ENCODE measurements at places on chromosomes 5 and 9.
A peak's percentile ranks its signal among the peaks of the same experiment; 100 is the strongest.

- DNase-seq: no peak
These were observed 1016.3 kb upstream of the SEMA6A start for GRCh38 chr5:117590944-117591343.

- peak; percentile 64 for DNase-seq
These were observed 452.1 kb downstream of the EFNA5 start for GRCh38 chr5:107218457-107219193.

GRCh38 chr5:170070556-170071412 lies 34.9 kb upstream of the FOXI1 start:
- DNase-seq: peak; percentile 8

GRCh38 chr5:10194083-10194482 lies 55.6 kb downstream of the ATPSCKMT start:
- DNase-seq: no peak

GRCh38 chr5:167798448-167798847 lies 493.0 kb upstream of the WWC1 start:
- DNase-seq: no peak

GRCh38 chr9:85079349-85079748 lies 409.8 kb downstream of the NTRK2 start:
- DNase-seq: no peak
